ENCODE measurements at places on chromosomes 12 and 14.

- DNase-seq, result no peak
These were observed 61.4 kb upstream of the SCN8A start for GRCh38 chr12:51529651-51529970.

DNA sequence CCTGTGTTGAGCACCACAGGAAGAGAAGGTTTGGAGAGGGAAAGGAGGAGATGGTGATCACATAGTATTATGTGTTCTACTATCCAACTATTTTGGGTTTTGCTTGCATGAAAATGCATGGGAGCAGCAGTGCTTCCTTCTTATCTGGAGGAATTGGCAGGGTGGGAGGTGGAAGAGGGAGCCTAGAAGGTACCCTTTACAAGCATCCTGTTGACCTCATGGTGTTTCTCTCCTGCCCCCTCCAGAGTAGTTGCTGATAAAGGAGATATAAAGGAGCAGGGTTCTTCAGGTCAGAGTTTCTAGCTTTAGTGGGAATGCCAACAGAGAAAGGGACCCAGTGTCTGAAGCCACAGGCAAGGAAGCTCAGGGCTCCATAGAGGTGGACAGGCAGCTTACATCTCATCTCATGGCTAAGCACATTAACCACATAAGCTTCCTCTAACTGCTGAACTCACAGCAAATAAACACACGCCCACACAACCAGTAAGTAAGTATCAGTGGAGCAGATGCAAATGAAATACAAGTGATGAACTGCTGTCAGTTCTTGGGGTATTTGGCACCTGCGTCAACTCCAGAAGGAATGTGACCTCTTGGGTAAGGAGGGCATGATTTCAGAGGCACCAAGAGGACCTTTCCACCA is 174.2 kb upstream of the SLC38A2 start:
- DNase-seq, result no peak

- DNase-seq, result no peak
These were observed 863.5 kb upstream of the MGAT4C start for GRCh38 chr12:87119713-87120112.

GRCh38 chr14:106694638-106695393 is 1168.4 kb downstream of the TMEM121 start:
- DNase-seq, result no peak

DNA sequence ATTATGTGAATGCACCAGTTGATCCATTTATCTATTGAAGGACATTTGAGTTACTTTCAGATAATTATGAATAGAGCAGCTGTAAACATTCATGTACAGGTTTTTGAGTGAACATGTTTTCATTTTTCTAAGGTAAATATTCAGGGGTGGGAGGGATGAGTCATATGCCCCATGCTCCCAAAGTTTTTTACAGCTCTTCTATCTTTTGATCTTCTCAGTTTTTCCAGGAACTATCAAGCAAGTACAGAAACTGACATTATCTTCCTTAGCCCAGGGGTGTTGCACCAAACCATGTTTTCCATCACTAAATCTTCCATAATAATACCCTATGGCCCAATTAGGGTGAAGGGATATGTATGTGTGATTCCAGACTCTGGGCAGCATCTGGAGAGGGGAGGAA is 384.5 kb downstream of the EMP1 start:
- no peak for DNase-seq

- no peak for DNase-seq
These were observed 102.5 kb upstream of the RTL1 start for GRCh38 chr14:101006008-101006407.

DNA sequence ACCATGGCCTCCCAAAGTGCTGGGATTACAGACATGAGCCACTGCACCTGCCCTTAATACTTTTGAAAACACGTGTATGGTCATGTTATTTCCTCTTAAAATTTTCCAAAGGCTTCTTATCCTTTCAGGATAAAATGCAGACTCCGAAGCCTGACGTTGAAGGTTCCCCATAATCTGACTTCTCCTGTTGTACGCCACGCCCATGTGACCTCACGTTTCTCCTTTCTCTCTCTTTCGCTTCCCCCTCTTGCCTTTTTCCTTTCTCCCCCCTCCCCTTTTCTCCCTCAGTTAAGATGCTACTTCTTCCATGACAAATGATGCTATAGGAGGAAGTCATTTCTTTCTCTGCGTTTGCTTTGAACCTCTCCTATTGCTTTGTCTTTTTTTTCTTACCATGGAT is 266.0 kb downstream of the FBXL14 start:
- no peak for DNase-seq

- no peak for DNase-seq
These were observed 73.7 kb upstream of the OTOGL start for GRCh38 chr12:80025638-80026037.

DNA sequence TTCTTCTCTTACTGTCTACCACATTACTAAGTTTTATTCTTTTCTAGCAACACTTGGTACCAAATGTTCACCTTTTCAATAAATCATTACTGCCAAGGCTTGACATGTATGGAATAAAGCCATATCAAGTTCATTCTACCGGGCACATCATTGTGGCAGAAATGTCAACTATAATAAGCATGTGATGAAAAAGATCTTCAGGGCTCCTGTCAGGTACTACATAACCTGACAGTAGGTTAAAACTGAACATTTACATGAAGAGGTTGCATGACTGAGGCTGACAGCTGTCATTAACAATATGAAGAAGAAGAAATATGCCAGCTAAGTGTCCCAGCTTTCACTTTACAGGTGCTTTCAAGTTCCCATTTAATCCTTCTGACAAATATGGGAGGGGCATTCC is 178.9 kb downstream of the KCNH5 start:
- no peak for DNase-seq

GRCh38 chr12:25436206-25437030 is 116.7 kb downstream of the LMNTD1 start:
- peak; percentile 34 for DNase-seq

- DNase-seq, result no peak
These were observed 334.5 kb downstream of the IPO8 start for GRCh38 chr12:30361145-30361544.

- no peak for DNase-seq
These were observed 60.1 kb upstream of the PYGL start for GRCh38 chr14:51004352-51004800.

- DNase-seq, result peak; percentile 26
These were observed 1.6 kb downstream of the DPF3 start for GRCh38 chr14:72892103-72892878.

DNA sequence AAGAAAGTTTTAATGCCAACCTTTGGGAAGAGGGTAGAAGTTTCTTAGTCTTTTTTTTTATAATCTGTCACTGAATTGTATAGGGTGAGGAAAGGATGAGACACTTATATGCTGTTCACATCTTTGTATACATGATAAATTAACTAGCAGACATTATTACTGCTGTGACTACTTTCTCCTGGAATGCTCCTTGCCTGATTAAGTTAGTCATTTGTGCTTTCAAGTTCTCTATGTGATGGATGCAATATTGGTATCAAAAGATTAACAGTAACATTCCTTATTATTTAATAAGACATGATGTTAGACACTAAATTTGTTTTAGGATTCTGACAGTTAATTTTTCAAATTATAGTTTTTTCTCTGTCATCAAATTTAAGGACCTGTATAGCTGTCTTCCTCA is 223.4 kb upstream of the GARIN2 start:
- no peak for DNase-seq

DNA sequence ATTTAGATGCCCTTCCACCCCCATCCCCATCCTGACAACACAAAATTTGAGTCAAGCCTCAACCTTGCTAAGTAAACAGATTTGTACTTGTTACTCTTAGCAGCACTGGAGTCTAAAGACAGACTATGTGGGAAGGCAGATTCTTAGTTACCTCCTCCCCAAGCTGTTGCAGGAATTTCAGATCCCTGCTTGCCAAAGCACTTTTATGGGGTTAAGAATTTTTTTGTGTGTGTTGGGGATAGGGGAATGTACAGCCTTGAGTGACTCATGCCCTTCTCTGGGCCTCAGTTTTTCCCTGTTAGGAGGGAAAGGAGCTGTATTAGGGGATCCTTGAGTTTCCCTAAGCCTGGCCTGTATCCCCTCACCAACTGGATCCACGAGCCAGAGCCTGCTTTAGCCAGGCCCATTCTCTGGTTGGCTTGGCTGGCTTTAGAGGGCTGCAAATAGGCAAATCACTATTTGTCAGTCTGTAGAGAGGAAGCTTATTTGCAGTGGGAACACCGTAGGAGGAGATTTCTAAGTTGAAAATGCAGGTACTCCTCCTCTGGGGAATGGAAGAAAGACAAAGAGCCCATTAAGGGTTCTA is 27.7 kb upstream of the RNU6-8 start:
- DNase-seq, result no peak

DNA sequence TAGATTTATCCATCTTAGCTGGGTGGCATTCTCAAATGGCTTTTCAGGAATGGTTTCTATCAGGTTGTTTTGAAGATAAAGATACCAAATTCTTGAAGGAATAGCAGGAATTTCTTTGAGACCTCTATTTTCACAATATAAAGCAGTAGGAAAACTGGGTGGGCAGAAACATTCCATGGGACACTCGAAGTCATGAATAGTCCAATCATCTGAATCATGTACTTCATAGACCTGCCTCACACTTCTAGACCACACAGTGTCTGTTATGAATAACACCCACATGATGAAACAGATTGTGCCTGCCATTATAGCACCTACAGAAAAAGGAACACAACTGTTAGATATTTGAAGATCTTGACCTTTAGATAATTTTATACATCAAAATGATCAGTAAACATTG is 1.8 kb downstream of the KERA start:
- DNase-seq, result no peak

GRCh38 chr14:102462391-102462790 is 47.2 kb downstream of the ANKRD9 start:
- DNase-seq, result no peak

GRCh38 chr12:58367041-58367440 is 425.7 kb downstream of the ATP23 start:
- no peak for DNase-seq

DNA sequence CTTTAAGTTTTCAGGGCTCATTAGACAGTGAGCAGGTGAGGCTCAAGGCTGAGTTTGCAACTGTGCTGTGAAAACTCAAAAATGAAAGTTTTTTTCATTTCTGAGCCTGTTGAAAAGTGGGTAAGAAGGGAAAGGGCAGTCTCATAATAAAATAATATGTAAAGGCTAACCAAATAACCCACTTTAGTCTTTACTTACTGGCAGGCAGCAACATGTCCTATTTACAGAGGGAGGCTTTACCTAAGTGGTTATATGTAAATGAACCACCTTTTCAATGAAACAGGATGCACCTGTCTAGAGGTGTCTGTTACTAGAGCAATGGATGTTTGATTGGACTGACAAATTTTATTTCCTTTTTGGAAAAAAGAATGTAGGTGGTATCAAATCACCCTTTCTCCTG is 158.0 kb downstream of the ETV6 start:
- DNase-seq, result no peak

DNA sequence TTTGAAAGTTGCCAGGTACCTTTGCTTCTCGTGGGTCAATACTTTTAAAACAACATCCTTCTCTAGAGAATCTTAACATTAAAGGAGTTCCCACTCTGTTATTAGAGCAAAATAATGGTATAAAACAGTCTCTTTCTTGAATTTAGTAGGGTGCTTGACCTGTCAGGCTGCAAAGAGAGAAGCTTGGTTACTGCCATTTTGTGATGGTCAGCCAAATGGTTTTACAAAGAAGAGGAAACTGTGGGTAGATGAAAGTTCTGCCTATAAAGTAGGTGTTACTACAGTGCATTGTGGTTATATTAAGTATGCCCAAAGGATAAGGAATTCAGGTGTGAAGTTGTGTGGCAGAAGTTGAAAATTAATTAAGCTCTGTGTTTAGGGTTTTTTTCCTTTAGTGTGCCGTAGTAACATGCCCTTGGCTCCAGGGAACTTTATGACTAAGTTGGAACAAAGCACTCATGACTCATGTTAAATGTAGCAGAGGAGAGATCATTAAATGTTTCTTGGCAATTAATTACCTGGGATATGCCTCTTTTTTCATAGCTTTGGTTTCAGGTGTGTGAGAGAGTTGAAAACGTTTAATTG is 354.0 kb upstream of the KITLG start:
- no peak for DNase-seq

DNA sequence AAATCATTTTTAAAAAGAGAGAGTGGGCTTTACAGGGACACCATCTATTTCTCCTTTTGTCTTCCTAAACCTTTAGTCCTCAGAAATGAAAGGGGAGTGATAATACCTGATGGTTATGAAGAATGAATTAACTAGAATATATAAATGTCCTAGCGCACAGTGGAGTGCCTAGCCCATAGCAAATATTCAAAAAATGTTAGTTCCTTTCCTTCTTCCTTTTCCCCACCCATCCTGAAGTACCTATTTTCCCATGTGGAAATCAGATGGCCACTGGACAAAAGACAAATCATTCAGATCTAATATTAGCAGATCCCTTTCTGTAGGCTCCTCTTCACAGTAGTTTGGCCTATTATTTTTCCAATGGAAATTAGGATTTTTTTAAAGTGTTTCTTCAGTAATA is 90.0 kb downstream of the SLC25A21 start:
- no peak for DNase-seq

All from right hindlimb (tissue), 1 donor.